Aorta (tissue), 5 donors: ENCODE measurements at places on chromosomes 1 and 21.

DNA sequence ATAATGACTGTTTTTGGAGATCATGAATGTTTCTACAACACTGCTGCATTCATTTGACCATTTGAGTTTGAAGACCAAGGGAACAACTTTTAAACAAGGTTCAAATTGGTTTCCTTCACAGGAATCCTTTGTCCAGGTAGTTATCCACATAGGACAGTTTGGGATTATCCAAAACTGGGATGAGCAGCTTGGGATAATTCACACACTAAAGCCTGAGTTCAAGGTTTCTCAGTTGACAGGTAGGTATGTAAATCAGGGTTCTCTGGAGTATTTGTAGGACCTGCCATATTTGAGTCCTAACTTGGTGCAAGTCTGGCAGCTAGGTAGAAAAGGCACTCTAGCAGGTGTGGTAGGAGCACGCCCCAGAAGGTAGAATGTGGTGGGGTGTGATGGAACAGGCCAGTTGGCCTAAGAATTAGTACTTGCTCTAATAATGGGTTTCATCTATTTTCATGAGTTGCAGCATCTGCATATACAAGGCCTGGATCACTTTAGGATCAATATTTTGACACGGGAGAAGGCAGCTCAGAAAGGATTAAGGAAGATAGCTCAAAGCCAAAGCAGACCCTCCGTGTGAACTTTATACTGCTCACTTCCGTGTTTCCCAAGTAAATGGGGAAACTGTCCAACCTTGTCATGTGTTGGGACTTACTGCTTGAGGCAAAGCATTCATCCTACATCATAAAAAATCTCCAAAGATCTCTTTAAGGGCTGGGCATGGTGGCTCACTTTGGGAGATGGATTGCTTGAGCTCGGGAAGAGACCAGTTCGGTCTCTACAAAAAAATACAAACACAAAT is 14.1 kb upstream of the RAB42 start:
- no peak for DNase-seq

GRCh38 chr1:71828431-71829012 is 453.8 kb downstream of the NEGR1 start:
- no peak for DNase-seq

DNA sequence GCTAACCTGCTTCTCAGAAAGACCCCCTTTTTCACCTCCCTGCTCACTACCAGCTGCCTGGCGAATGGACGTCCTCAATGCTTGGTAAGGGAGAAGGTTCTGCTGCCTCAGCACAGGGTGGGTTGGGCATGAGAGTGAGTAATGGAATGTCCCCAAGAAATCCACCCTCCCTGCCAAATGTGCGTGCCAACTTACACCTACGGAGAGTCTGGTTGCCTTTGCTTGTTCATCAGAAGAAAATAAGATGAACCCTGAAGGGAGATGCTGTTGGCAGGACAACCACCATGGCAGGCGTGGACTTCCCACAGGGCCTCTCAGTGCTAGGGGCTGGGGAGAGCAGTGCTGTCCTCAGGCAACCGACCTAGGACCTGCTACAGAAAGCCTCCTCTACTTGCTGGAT is 106.0 kb downstream of the XCL2 start:
- DNase-seq, result no peak

DNA sequence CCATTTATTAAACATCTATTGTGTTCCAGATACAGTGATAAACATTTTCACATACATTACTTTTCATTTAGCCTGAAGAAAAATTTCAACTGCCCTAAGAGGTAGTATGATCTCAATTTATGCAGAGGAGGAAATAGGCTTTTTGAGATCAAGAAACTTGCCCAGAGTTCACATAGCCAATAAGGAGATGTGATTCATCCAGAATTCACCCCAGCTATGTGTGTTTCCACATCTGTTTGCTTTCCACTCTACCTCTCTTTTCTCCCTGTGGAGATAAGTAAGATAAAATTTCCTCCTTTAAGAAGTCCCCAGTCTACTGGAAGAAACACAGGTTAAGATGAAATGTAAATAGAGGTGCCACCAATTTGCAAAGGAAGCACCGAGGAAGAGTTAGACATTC is 199.7 kb upstream of the C8B start:
- DNase-seq, result no peak

- no peak for DNase-seq
Measured at GRCh38 chr21:42981214-42981523, 6.8 kb downstream of the PKNOX1 start.

- DNase-seq, result no peak
Measured at GRCh38 chr1:230860617-230861384, 7.5 kb downstream of the C1orf198 start.

- DNase-seq, result no peak
Measured at GRCh38 chr1:27868556-27868931, 3.8 kb upstream of the THEMIS2 start.
